ENCODE measurements at places on chromosomes 16 and 17. TPM values are rescaled to one million over a fixed set of nuclear protein-coding genes. Genes with fewer than 3 reads are reported as not detected.

Gene RMI2
- 3.3 TPM for polyA plus RNA-seq

Gene TBC1D3I
- polyA plus RNA-seq = 0.26 TPM

Gene OR1A1
- polyA plus RNA-seq = not detected

Gene BAIAP3
- 0.36 TPM for polyA plus RNA-seq

Gene TM4SF5
- not detected for polyA plus RNA-seq

Gene GLP2R
- not detected for polyA plus RNA-seq

Gene KRT12
- polyA plus RNA-seq = not detected

Gene CRISPLD2
- polyA plus RNA-seq = 0.14 TPM

Gene WNK4
- polyA plus RNA-seq = 0.48 TPM

GRCh38 chr16:84618581-84619460 lies 943 bp upstream of the COTL1 start:
- peak overlapping the region; percentile 57 for H3K27ac ChIP-seq
- peak; percentile 87 for DNase-seq
- no peaks in the 10 kb centered on the region for H3K36me3 ChIP-seq
- peaks cover 31% of the 10 kb centered on the region for H3K4me1 ChIP-seq

DNA sequence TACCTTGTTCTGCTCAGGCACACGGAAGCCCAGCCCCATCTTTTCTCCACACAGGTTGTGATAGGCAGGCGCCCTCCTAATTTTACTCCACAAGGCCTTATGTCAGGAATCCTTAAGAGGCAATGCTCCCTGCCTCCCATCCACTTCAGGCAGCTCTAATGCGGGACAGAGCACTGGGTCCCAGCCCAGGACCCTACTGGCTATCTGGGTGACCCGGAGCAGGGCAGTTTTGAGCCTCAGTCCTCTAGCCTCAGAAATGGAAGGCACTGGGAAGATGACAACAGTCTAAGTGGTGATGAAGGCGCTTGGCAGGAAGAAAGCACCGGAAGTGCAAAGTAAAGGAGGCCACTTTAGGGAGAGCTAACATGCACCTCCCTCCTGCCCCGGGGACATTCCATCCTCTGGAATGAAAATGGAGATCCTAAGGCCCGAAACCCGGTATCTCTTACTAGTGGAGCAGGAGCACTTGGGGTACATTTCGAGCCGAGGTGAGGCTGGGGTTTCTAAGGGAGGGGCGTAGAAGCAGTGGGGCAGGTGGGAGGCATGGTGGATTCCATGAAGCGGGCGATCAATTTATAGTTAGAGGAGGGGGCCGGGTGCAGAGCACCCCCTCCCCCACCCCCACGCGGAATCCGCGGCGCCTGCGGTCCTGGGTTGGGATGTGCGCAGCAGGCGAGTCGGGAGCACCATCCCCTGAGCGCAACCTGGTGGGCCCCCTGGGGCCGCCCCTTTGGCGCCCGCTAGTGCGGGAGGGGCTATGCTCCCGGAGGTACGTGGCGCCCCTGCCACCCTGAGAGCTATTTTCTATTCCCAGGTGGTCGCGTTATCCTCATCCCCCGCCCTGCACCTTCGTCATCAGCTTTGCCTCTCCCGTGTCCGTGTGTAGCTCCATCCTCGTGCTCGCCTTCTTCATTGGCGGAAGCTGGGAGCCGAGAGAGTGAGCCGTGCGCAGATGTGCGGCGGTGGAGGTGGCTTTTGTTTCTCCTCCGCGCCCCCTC lies 4.9 kb downstream of the MT1F start:
- H3K27me3 ChIP-seq = peaks cover 73% of the 10 kb centered on the region
- no peak overlapping the region for H3K27ac ChIP-seq
- no peak overlapping the region for H3K4me3 ChIP-seq

- no peak for DNase-seq
- no peak overlapping the region for H3K27ac ChIP-seq
- no peaks in the 10 kb centered on the region for H3K27me3 ChIP-seq
- H3K4me3 ChIP-seq = no peak overlapping the region
Measured at GRCh38 chr16:87156195-87156594, 161.0 kb downstream of the C16orf95 start.

DNA sequence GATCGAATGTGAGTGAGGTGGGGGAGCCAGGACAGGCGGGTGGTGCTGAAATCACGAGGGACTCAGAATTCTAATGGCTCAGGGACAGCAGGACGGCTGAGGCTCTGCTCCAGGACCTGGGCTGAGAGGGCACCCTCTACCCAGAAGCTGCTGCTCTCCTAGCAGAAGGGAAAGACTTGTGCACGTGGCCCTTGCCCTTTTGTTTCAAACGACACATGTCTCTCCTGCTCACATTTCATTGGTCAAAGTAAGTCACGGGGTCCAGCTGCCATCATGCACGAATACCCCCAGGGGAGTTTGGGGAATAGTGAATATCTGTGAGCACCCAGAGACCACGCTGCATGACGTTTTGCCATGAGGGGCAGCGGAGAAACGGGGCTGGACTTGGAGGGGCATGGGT lies 73.2 kb downstream of the RTN4RL1 start:
- DNase-seq = no peak
- no peak overlapping the region for H3K4me3 ChIP-seq
- H3K36me3 ChIP-seq = no peaks in the 10 kb centered on the region
- no peaks in the 10 kb centered on the region for H3K4me1 ChIP-seq
- H3K27me3 ChIP-seq = no peaks in the 10 kb centered on the region

DNA sequence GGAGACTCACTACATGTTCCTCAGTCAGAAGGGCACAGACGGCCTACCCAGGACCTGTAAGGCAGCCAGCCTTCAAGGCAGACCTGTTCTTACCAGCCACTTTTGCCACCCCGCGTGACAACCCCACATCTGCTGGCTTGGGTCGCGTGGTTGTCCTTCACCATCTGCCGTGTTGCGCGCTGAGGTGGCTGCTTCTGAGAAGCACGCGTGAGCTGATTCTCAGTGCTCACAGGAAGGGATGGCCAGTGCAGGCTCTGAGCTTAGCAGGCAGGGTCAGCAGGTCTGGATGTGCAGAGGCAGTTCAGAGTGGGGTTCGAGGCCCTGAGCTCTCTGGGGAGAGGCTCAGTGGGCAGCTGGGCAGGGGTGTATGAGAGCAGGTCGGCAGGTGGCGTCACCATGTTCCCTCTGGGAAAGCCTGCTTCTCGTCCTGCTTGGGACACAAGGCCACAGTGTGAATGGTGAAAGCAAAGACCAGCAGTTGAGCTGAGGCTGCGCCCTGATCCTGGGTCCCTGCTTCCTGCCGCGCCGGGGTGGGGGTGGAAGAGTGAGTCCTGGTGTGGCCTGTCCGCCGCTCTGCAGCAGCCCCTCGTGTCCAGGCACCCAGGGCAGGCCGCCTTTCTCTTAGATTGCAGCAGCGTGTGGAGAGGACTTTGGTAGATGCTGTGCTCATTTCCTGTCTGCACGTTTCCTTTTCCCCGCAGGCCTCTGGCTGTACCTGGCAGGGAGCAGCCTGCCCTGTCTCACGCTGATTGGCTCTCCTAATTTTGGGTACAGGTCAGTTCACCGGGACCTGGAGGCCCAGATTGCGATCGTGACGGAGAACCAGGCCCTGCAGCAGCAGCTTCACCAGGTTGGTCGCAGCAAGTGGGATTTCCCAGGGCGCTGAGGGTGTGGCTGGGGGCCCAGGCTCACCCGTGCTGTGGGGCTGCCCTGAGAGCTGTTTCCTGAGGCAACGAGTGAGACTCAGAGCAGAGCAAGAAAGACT lies 36.0 kb downstream of the PGS1 start:
- no peaks in the 10 kb centered on the region for H3K27me3 ChIP-seq
- no peak overlapping the region for H3K27ac ChIP-seq

DNA sequence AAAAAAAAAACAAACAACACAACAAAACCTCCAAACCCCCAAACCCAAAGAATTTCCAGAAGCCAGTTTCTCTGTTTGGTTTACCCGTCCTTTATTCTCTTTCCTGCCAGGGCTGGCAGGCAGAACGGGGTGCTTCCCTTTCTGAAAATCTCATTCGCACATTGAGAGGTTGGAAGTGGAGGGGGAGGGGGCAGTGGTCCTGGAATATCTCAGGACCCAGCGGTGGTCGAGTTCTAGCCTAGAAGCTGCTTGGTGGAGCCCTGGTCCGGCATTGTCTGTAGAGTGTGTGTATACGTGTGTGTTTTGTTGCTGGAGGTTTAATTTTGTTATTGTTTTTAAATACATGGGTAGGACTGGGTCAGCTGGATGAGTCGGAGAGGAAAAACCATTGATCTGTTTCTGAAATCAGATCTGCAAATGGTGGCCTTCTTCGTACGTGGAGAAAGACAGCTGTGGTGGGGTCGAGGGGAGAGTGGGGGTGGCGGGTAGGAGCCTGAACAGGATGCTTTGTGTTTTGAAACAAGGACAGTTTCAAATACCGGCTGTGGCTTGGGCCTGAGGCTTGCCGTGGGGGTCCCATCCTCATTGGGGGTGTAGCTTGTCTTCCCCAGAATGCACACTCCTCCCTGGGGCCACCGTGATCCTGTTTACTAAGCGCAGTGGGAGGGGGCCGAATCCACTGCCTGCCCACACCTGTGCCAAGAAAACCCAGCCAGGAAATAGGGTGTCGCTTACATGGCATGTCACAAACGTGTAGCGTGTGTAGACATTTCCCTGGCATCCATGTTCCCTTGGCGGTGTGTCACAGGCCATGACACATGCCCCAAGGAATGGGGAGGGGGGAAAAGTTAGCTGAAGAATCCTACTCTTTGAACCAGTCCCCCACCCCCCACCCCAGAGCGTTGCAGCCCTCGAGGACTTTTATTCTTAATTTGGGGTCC lies 1.6 kb downstream of the CMIP start:
- peaks cover 20% of the 10 kb centered on the region for H3K27me3 ChIP-seq
- peak overlapping the region; percentile 97 for H3K4me3 ChIP-seq
- H3K27ac ChIP-seq = peak overlapping the region; percentile 81
- DNase-seq = peak; percentile 35
- H3K36me3 ChIP-seq = no peaks in the 10 kb centered on the region
- H3K4me1 ChIP-seq = peaks cover 20% of the 10 kb centered on the region

DNA sequence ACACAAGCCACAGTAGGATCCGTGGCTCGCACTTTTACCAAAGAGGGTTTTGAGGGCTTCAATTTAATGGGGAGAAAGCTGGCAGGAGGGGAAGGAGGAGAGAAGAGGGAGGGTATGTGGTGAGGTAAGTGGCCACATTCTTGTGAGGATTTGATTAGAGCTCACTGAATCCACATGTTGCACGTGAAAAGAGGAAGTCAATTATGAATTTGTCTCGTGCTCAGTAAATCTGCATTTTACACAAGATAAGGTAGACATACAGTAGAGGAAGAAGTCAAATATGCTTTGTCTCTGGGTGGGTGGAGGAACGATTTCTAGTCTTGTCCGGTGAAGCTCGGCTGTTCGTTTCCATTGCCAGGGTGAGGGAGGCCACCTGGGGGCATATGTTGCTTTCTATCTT lies 862 bp downstream of the ZNF232 start:
- H3K27ac ChIP-seq = no peak overlapping the region
- H3K36me3 ChIP-seq = peaks cover 4% of the 10 kb centered on the region
- no peak for DNase-seq
- peaks cover 8% of the 10 kb centered on the region for H3K4me1 ChIP-seq

DNA sequence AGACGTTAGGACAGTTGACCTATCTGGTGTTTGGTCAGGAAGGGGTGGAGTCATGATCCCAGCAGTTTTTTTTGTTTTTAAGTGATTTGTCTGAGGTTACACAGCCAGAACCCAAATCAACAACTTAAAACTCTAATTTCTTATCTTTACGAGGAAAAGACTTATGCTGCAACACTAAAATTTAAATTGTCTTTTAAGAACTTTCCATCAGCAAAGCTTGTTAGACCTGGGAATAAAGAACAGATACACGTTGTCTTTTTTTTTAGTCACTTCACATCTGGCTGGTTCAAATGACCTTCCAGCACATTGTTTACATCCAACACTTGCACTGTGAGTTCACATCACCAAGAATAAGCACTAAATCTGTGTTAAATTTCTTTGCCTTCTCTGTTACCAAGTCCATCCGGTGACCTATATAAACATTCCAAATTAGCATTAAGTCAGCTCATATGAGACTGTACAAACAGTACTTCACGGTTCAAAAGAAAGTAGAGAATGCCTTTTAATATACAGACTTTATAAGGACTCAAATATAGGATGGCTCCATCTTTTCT lies 115.0 kb downstream of the HS3ST2 start:
- peaks cover 9% of the 10 kb centered on the region for H3K4me1 ChIP-seq
- H3K27me3 ChIP-seq = peaks cover 7% of the 10 kb centered on the region
- H3K4me3 ChIP-seq = no peak overlapping the region
- H3K36me3 ChIP-seq = no peaks in the 10 kb centered on the region
- no peak for DNase-seq

GRCh38 chr17:62075308-62075815 lies 10.3 kb upstream of the MED13 start:
- no peak overlapping the region for H3K27ac ChIP-seq
- no peak for DNase-seq
- H3K4me3 ChIP-seq = no peak overlapping the region

- peaks cover 8% of the 10 kb centered on the region for H3K4me1 ChIP-seq
- no peak overlapping the region for H3K4me3 ChIP-seq
- no peaks in the 10 kb centered on the region for H3K36me3 ChIP-seq
- no peak overlapping the region for H3K27ac ChIP-seq
Measured at GRCh38 chr17:72713701-72714100, 378.8 kb downstream of the SLC39A11 start.

DNA sequence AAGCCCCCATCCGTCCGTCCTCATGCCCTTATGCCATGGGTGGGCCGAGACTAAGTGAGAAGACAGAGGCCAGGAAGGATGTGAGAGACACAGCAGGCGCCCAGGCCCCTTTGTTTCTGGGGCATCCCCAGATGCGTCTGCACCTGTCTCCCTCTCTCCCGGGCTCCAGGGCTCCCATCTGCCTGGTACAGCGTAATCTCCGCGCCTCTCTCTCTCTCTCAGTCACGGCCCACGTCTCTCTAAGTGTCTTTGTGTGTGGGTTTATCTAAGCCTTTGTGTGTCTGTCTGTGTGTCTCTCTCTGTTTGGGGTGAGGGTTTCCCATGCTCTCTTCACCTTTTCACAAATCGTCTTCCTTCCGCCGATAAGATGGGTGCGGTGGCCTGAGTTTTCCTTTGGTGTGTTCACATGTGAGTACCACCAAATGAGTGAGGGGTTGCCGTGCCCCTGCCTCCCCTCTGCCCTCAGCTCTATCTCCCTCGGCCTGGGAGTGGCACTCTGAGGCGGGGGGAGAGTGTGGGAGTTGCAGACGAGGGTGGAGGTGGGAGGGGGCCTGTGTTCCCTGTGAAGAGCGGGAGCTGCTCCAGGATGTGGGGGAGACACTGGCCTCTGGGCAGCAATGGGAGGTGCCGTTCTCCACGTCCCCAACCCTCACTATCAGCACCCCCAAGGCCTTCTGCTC lies 25.8 kb upstream of the ABCC3 start:
- no peak overlapping the region for H3K4me3 ChIP-seq
- H3K36me3 ChIP-seq = no peaks in the 10 kb centered on the region
- H3K27ac ChIP-seq = no peak overlapping the region
- H3K27me3 ChIP-seq = peaks cover 3% of the 10 kb centered on the region
- peaks cover 13% of the 10 kb centered on the region for H3K4me1 ChIP-seq

DNA sequence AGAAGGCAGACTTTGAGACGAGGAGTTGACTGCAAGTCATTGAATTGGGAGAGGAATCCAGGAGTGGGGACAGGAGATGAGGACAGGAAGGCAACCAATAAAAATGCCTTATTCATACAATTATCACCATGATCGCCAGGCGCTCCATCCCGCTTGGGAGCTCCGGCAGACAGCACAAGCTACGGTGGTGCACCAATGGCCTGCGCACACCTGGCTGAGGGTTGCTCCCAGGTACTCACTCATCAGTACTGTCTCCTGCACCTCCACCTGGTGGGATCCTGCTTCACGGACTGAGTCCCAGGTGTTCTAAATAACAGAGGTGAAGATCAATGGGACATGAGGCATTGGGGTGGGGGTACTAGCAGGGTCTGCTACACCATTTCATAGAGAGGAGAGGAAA lies 160.0 kb upstream of the TNRC6C start:
- no peaks in the 10 kb centered on the region for H3K4me1 ChIP-seq
- DNase-seq = no peak
- H3K36me3 ChIP-seq = no peaks in the 10 kb centered on the region
- peaks cover 7% of the 10 kb centered on the region for H3K27me3 ChIP-seq
- no peak overlapping the region for H3K27ac ChIP-seq
- no peak overlapping the region for H3K4me3 ChIP-seq

Data from endothelial cell of umbilical vein (primary cell).